ENCODE measurements at places on chromosomes 11 and 22.

DNA sequence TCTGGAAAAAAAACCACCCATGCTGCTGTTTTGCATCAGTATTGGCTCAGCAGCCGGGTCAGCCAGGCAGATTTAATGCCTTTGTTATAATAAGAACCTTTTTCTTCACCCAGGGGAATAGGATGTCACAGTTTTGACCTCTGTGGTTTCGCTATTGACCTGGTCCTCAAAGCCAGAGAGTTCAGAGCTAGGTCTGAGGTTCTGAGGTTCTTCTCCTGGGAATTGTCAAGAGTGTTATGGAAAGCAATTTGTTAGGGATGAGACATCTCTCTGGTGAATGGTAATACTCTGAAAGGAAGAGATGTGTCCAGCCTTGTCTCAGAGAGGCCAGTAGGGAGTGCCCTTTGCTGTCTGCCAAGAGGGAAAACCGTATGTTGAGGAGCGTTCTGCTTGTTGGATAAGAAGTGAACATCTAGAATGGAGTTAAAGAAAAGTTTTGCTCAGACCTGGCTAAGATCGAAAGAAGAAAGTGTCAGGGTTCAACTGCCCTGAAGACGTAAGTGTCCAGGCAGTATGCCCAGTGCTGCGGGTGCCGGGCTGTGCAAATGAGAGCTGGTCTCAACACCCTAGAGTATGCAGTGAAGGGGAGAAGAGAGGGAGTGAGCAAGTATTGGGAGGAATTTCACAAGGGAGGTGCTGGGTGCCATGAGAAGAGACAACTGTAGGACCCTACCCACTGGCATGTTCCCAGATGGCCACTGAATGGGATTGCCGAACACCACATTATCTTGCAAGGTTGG lies 150.9 kb upstream of the TTC12 start:
- DNase-seq: no peak

- no peak for DNase-seq
These were observed 8.4 kb downstream of the SLC25A45 start for GRCh38 chr11:65373839-65374580.

DNA sequence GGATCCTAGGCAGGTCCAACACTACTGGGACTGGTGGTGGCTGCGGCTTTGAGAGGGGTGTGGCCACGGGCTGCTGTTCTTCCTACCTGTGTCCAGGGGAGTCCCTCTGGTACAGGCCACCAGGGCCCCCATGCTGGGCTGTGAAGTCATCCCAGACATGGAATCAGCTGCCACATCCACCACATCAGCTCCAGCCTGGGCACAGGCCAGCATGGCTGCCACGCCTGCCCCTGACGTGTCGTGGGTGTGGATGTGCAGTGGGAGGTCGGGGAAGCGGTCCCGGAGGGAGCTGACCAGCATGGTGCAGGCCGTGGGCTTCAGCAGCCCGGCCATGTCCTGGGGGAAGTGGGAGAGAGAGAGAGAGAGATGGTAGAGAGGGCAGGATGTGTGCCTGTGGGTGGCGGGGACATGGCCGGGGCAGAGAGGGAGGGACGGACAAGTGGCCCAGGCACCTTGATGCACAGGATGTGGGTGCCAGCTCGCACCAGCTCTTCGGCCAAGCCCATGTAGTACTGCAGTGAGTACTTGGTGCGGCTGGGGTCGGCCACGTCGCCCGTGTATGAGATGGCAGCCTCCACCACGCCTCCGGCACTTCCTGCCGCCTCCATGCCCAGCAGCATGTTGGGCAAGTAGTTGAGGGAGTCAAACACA lies 6.2 kb upstream of the LRFN4 start:
- DNase-seq: no peak

DNA sequence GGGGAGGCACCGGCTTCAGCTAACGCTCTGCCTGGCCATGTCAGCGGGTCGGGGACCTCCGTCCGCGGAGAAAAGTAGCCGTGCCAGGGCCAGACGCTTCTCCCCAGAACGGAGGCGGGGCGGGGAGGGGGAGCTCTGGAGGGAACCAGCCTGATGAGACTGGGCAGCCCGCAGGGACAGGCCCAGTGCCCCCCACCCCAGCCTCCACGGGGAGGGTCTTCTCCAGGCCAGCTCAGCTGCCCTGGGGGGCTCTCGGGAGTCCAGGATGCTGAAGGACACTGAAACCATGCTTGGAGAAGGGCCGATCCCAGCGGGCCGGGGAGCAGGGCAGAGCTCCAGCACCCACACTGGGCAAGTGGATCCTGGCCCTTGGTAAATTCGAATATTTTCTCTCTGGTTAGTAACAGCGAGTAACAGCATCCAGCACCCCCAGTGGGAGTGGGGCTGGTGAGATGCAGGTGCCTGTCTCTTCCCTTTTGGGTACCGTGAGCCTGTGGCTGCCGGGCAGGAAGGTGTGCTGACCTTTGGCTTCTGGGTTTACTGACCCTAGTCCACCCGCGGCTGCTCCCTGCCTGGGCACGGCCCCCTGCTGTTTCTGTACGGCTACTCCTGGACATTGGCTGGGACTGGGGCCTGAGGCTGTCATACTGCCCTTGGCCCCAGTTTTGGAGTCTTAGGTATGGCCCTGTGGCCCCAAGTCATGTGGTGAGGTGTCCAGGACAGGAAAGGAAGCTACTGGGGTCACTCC lies 35.8 kb downstream of the GRAMD4 start:
- no peak for DNase-seq

- DNase-seq: no peak
These were observed 65.9 kb downstream of the UBASH3B start for GRCh38 chr11:122721201-122721963.

- no peak for DNase-seq
These were observed 31.5 kb downstream of the CYP2R1 start for GRCh38 chr11:14860511-14860910.

DNA sequence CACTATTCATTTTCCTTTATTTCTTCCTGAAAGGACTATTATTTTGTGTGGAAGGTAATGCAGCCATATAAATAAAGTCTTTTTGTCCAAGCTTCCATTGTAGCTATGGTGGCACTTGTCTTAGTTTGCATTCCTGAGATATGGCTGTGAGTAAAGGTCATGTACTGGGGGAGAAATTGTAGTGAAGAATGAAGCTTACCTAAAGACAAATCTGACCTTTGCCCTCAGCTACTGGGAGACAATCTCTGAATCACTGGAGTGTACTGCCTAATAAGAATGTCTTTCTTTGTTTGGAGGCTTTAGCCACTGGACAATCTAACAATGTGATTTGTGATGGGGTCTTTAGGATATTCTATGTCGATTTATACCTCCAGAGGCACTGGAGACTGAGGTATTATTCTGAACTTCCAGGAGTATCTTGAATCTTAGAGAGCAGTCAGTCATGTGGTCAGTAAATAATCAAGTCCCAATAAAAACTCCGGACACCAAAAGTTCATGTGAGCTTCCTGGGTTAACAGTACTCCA lies 39.7 kb upstream of the OR5AK2 start:
- DNase-seq: no peak

DNA sequence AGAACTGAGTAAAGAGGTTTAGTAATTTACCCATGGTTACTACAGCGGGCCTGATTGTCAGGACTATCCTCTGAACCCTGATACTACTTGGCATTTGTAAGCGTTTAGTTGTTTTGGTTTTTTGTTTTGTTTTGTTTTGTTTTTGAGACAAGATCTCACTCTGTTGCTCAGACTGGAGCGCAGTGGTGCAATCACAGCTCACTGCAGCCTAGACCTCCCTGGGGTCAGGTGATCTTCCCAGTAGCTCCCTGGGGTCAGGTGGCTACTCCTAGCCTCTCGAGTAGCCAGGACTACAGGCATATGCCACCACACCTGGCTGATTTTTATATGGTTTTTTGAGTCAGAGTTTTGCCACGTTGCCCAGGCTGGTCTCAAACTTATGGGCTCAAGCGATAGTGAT lies 118.6 kb downstream of the WNT11 start:
- no peak for DNase-seq

DNA sequence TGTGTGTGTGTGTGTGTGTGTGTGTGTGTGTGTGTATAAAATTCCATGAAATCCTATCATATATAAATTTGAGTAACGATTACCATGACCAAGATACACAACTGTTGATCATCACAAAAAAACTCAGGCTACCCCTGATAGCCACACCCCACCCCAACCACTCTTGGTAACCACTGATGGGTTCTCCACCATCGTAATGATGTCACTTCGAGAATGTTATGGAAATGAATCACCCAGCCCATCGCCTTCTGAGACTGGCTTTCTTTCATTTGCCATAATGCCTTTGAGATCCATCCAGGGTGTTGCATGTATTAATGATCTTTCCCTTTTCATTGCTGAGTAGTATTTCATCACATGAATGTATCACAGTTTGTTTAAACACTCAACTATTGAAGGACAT lies 496.0 kb downstream of the MIAT start:
- DNase-seq: peak; percentile 52

GRCh38 chr11:78807351-78807750 lies 232.7 kb upstream of the NARS2 start:
- DNase-seq: no peak

DNA sequence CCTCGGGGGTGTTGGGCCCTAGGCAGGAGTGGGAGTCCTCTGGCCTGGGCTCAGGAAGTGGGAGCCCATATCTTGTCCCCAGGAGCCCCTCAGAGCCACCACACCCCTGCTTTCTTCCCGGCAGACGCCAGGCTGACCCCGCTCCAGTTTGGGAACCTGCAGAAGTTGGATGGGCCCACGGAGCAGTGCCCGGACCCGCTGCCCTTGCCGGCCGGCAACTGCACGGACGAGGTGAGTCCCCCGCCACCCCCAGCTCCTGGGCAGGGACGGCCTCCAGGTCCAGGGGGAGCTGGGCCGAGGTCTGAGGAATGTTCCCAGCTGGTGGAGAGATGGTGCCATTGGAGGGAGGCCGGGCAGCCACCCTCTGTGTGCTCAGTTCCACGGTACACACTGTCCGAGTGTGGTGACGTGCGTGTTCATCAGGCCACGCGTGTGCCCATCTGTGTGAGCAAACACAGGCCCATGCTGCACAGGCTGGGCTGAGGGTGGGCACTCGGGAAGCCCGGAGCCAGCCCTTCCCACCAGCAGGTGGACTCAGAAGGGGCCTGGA lies 4.8 kb downstream of the MUC5B start:
- DNase-seq: no peak

- no peak for DNase-seq
These were observed 87.2 kb downstream of the LARGE2 start for GRCh38 chr11:46009647-46010046.

DNA sequence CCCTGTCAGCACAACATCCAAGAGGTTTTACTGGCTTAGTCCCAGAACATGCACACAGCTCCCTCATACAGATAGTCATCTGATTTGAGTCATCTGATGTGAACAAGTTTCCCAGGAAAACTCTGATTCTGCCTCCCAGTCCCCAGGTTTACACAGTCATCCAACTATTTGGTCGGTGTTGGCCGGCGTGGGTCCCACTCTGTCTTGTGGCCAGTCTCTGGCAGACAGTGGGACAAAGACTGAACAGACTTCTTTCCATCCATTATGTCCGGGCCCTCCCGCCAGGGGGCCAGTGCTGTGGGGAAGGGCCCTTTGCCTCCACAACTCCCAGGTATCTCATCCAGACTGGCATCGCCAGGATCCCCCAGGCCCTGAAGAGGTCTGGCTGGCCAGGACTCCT lies 60.0 kb downstream of the BTG4 start:
- peak; percentile 58 for DNase-seq

All from EL (cell line).